Mononuclear cell (primary cell): ENCODE measurements at places on chromosomes 1 and 21. TPM values are rescaled to one million over a fixed set of nuclear protein-coding genes. Genes with fewer than 3 reads are reported as not detected.

Gene ARHGEF19
- 1.9 TPM for total RNA-seq

Gene AMY2B
- 30.1 TPM for total RNA-seq

Gene HMGCS2
- total RNA-seq: not detected

Gene SPRR5
- total RNA-seq: not detected

Gene OR14A2
- not detected for total RNA-seq

Gene KCNQ4
- under 0.01 TPM for total RNA-seq

Gene SPOCD1
- total RNA-seq: 3.4 TPM

Gene CELA2A
- not detected for total RNA-seq

Gene FAM177B
- 0.63 TPM for total RNA-seq

Gene KRTAP6-3
- total RNA-seq: not detected

Gene PRKAA2
- under 0.01 TPM for total RNA-seq

Gene CELA3A
- not detected for total RNA-seq

Gene TFF2
- total RNA-seq: not detected

Gene TTLL10
- total RNA-seq: 0.42 TPM

Gene ZNF695
- 0.52 TPM for total RNA-seq
